ENCODE measurements at places on chromosomes 11 and 22.

DNA sequence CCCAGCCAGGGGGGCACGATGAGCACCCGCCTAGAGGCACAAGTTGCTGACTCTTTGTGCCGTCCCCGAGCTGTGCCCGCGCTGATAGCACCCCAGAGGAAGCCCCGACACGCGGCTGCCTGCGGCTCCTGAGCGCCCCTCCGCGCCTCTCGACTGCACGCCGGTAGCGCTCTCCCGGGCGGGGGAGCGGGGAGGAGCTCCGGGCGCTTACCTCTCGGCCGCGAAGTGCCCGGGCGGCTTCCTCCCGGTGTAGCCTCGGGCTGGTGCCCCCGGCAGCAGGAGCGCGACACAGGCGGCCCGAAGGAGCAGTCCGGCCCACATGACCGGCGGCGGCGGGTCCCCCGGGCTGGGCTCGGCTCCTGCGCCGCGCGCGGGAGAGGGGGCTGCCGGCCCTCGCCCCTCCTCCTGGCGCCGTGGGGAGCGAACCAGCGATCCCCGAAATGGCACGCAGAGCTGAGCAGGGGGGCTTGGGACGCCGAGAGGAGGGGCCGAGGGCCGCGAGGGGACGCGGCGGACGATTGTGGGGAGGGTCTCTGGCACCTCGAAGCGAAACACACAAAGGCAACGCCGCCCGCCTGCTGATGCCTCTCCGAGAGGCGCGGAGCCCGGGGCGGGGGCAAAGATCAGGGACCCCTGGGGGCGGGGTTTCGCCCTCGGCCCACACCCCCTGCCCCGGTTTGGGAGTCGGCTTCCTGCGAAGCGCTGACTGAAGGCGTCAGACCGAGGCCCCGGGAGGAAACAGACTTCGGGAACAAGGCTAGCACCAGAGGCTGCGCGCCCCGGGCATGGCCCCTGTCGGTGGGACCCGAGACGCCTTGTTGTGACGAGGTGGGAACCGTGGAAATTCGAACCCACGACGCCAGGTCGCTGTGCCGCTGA is at the start of gene VWCE:
TSS of gene VWCE (minus strand) at position 600 of the 879 bp plus-strand sequence. CDS start at position 321, 279 bp downstream.
- peak; percentile 83 for DNase-seq

GRCh38 chr11:680476-680875 is 14.5 kb downstream of the DEAF1 start:
- no peak for DNase-seq

DNA sequence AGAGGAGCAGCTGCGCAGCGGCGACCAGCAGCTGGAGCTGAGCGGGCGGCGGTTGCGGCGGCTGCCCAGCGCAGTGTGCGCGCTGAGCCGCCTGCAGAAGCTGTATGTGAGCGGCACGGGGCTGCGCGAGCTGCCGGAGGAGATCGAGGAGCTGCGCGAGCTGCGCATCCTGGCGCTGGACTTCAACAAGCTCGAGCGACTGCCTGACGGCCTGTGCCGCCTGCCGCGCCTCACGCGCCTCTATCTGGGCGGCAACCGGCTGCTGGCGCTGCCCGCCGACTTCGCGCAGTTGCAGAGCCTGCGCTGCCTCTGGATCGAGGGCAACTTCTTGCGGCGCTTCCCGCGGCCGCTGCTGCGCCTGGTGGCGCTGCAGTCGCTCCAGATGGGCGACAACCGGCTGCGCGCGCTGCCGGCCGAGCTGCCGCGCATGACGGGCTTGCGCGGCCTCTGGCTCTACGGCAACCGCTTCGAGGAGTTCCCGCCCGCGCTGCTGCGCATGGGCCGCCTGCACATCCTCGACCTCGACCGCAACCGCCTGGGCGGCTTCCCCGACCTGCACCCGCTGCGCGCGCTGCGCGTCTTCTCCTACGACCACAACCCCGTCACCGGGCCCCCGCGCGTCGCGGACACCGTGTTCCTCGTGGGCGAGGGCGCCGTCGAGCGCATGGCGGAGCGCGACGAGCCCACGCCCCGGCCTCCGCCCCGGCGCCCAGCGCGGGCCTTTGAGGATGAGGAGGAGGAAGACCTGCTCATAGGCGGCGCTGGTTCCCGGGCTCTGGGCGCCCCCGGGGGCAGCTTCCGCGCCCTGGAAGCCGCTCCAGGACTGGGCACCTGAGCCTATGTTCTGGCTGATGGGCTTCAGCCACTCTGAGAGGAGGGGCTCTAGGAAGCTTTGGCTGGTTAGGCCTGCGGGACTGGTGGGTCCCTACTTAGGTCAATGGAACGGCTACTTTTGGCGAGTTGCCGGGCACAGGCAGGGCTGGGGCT is 787 bp downstream of the LRRC10B start:
- peak; percentile 86 for DNase-seq

DNA sequence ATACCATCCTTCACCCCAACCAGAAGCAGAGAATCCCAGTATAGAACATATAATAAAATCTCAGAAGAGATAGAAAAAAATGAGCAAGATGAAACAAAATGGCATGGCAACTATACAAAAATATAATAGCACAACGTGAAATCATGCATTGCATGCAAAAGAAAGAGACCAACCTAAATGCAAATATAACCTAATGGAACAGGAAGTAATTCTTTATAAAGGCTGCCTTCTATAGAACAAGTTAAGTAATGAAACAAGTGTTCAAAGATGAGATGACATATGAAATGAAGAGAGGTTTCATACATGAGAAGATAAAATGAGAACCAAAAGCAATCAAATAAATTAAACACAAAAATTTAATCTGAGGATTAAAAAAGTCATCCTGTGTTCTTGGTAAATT is 18.5 kb upstream of the ARHGAP20 start:
- DNase-seq = no peak

DNA sequence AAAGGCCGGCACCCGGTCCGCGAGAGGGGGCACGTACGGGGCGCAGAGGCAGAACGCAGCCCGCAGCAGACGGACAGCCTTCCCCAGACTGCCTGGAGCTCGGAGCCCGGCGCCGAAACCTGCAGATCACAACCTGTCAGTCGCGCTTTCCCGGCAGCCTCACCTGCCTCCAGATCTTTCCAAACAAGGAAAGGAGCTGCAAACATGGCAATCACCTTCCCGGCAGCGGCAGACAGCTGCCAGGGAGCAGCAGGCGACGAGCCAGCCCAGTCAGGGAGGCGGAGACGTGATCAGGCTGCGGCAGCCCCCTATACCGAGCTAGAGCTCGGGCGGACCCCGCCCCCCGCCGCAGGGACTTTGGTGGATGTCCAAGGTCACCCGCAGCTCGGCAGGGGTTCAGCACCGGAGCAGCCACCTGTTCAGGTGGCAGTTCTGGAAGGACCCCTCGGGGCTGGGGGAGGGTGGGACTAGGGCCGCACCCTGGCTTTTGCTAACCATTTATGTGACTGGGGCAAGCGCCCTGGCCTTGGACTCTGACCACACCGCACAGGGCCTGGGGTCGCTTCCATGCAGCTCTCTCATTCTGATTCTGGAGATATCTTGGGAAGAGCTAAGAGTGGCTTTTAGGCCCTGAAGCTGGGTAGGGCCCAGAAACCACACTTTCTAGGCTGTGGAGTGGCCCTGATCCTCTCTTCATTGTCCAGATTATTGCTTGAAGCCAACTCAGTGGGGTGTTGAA is 143.8 kb downstream of the NECTIN1 start:
- DNase-seq = no peak

DNA sequence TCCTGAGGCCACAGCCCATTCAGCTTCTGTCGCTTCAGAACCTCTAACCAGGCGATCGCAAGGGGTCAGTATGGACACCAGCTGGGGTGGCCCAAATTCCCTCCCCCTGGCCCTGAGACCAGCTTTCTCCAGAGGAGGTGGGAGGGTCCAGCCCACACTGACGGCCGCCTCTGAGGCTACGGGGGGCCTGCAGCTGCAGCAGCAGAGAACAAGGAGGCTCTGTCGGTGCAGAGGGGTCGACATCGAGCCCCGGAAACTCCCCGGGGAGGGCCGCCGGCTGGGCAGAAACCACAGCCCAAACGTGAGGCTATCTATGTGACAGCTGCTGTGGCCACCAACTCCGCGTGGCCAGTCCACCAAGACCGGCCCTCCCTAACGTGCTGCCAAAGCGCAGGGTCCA is 40.8 kb downstream of the ELFN2 start:
- no peak for DNase-seq

DNA sequence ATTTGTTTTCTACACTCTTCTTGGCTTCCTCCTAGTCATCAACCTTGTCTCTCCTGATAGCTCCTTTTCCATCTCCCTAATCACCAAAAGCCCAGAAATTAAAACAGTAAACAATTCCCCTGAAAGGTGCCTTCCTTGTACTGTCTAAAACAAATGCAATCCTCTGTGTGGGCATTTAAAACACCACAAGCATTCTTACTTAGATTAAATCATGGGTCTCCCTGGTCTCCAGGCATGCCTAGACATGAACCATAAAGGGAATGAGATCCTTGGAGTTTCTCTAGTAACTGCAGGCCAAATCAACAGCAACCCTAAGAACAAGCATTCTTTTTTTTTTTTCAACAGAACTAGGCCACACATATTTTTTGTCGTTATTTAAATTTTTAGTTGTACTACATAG is 1.9 kb downstream of the BTG4 start:
- DNase-seq = no peak
